ENCODE measurements at places on chromosomes 3 and 15.

GRCh38 chr3:152382312-152383135 is 113.8 kb downstream of the MBNL1 start:
- no peak for DNase-seq

DNA sequence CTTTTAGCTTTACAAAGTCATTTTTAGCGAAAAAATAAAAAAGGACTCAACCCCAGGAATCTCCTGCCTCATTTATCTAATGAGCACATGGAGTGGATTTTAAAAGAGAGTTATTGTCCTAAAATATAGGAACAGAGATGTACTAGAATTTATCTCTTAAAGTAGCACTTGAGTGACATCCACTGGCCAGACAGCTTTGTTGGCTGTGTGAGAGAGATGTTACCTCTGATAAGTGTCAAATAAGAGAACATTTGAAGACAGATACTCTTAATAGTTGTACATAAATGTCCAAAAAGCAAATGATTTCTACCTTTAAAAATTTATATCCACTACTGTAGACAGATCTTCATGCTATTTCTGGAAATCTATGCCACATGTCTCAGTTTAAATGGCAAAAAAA is 12.3 kb upstream of the MFSD1 start:
- DNase-seq = peak; percentile 32

GRCh38 chr3:74121761-74122160 is 492.7 kb downstream of the CNTN3 start:
- no peak for DNase-seq

- no peak for DNase-seq
Measured at GRCh38 chr3:36895496-36896409, 49.1 kb downstream of the TRANK1 start.

DNA sequence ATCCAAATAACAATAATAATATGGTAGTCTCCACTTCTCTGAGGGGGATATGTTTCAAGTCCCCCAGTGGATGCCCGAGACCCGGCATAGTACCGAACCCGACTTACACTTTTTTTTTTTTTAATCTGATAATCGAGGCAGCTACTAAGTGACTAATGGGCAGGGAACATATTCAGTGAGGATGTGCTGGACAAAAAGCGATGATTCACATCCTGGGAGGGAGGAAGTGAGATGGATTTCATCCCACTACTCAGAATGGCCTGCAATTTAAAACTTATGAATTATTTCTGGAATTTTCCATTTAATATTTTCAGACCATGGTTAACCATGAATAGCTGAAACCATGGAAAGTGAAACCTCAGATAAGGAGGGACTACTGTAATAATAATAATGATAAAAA is 49.5 kb upstream of the SELENOK start:
- no peak for DNase-seq

GRCh38 chr3:48064292-48064829 is 48.1 kb upstream of the MAP4 start:
- no peak for DNase-seq

- no peak for DNase-seq
Measured at GRCh38 chr3:4866866-4867265, 112.4 kb upstream of the BHLHE40 start.

- peak; percentile 46 for DNase-seq
Measured at GRCh38 chr15:73982222-73982962, 9.7 kb downstream of the STOML1 start.

GRCh38 chr3:10189557-10190354 is 25.0 kb downstream of the IRAK2 start:
- peak; percentile 16 for DNase-seq

GRCh38 chr3:24628523-24629258 is 134.0 kb upstream of the THRB start:
- no peak for DNase-seq

- no peak for DNase-seq
Measured at GRCh38 chr15:45180201-45180600, 7.6 kb downstream of the SHF start.

DNA sequence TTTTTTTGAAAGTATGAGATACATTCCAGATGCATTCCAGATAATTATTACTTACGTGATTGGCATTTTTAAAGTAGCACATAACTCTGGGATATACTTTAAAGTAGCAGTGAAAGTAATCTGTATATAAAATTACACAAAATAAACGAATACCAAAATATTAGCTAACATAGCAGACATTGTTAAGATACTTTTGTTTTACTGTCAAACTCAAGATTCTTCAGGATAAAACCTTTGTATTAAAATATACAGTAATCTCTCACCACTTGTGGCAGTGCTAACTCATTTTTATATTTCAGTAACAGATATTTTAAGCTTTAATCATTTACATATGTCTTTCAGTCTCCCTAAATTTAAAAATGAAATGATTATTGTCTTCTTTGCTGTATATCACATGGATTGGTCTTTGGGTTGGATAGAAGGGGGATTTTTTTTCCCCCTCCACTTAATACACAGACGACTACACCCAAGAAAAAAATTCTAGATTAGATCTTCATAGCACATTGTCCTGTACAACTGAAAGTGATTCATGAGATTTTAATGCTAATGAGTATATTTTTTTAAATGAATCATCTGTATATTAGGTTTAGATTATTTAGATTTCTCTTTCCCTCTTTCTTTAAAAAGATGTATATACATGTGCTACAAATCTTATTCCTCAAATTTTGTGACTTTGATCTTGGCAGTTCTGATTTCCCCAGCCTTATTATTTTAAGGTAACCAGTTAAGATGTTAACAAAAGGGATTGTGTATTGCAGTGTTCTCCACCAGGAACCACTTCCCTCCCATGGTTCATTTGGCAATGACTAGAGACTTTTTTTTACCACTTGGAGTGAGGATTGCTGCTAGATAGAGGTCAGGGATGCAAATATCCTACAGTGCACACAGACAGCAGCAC is 24.5 kb upstream of the EBLN2 start:
- no peak for DNase-seq

GRCh38 chr3:65758876-65759598 is 279.7 kb downstream of the MAGI1 start:
- no peak for DNase-seq

GRCh38 chr3:26515351-26515750 is 107.2 kb upstream of the LRRC3B start:
- no peak for DNase-seq

DNA sequence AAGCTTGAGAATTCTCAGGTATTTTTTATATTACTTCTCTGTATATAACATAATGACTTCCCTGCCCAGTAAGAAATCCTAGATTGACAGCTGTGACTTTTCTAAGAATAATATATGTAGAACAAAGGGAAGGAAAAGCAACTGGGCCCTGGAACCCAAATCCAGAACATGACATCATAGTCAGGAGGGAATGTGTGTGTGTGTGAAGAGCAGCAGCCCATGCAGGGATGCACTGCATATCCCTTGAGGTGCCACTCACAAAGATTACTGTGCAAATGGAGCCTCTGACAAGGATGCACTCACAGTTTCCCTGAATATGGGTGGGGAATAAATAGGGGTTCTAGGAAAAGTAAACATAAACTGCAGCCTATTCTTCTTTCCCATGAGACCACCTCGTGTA is 279.5 kb downstream of the NEK10 start:
- DNase-seq = no peak

DNA sequence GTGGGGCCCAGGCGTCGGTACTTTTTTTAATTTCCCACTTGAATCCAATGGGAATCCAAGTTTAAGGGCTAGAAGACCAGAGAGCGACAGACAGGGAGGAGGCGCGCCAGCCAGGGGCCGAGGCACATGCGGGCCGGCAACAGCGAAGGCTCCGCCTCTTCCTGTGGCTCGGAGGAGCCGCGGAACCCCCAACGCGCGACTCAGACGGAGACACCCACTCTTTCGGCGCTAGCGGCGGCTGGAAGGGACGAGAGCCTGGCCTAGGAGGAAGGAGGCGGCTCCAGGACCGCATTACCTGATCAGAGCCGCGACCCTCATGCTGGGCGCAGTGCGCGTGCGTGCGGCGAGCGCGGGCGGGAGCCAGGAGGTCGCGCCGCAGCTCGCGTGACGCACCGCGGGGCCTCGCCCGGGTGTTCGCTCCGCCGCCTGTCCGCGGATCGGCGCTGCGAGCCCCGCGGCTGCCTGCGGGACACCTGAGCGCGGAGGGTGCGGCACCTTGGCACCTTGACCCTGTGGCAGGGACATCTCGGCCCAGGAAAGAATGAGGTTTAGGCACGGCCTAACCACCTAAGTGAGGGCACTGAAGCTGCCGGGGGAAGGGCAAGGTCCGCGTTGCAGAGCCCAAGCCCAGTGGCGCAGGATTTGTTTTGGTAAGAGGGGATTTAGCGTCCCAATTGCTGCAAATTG is at the start of gene DPH6:
Gene DPH6, minus strand, starts transcription at position 342 of the 687 bp plus-strand sequence. Its CDS starts 24 bp downstream, at position 318.
- peak; percentile 91 for DNase-seq

DNA sequence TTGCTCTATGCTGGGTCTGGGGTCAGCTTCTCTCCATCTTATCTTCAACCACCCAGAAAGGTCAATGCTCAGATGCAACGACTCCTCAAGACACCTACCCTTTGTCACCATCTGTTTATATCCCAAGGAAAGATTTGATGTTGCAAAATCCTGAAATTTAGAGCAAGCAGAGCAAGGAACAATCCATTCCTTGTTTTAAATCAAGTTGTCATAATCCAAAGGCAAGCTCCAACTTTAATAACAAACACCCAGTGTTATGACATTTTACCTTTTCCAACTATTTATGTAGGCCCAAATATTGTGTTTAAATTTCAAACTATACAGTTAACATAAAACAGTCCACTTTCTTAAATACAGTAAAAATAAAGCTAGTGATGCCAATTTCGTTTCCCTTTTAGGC is 116.5 kb upstream of the LRIG1 start:
- DNase-seq = no peak

GRCh38 chr15:99365242-99365641 is 114.0 kb downstream of the LRRC28 start:
- DNase-seq = no peak

GRCh38 chr3:71217640-71218222 is 365.8 kb downstream of the FOXP1 start:
- no peak for DNase-seq

GRCh38 chr3:127406309-127407025 is 118.6 kb upstream of the PRR20G start:
- DNase-seq = no peak

DNA sequence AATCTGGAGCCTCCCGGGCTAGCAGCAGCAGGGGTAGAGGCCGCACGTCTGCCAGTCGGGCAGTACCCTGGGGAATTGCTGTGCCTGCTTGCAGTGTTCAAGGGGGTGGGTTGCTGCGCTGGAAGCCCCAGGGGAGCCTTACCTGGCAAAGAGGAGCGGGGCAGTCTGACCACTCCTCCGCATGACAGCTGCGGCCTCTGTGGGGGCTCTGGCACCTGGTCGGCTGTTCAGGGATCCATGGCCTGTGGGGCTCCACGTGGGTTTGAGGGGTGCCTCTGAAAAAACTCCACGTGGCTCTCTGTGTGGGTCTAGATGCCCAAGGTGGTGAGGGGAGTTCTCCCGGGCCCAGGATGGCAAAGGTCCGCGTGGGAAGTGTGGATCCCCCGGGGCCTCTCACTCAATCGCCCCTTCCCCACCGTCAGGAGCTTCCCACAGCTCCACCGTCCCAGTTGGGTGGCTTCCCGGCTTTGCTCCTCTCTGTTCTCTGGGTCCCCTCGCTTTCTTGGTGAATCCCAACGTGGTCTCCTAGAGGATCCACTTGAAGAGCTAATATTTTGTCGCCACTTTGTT is 184.5 kb downstream of the EFHB start:
- no peak for DNase-seq

DNA sequence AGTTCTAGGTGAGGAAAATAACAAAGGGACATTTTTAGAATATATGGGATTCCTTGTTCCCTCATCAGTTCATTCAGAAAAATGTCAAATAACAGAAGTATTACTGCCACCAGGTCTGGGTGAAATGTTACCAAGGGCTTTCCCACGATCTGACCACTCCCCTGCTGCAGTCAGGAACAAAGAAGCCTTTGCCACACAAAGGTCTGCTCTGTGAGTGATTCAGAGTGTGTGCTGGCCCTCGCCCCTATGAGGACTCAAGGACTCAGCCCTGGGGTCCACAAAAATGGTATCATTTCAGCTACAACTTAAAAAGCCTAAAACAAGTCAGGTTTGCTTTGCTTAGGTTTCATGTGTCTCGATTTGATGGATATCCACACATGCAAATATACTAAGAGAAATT is 5.0 kb downstream of the MKRN3 start:
- DNase-seq = no peak

DNA sequence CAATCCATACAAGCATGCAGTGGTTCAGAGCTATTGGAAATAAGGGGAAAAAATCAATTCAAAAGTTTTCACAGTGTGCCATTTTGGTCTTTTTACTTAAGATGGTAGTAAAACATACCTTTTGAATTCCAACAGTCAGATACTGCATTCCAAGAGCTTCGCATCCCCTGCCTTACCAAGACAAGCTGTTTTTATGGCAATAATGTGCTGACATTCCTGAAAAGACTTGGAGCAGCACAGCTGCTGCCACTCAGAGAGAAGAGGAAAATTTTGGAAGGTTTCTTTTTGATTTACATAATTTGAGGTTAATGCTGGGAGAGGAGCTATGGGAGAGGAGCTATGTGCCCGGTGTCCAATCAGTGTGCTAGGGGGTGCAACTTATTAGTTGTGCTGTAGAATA is 148.3 kb downstream of the FEZF2 start:
- DNase-seq = no peak

DNA sequence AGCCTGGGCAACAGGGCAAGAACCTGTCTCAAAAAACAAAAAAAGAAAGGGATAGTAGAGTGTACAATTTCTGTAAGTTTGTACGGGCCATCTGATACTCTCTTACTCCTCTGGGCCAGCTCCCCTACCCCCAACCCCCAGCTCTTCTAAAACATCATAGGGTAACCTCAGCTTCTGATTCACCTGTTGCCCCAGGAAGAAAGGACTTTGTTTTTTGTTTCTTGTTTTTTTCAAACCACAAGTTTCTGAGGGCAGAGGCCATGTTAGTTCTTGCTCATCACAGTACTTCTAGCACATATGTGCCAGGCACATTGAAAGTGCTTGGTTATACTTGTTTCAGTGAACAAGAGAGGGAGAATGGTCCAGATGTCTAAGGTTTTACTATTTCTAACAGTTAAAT is 20.2 kb downstream of the ATOSA start:
- DNase-seq = no peak

- no peak for DNase-seq
Measured at GRCh38 chr3:146313031-146313745, 62.3 kb upstream of the PLSCR4 start.

- DNase-seq = no peak
Measured at GRCh38 chr15:80436511-80437307, 32.5 kb downstream of the ARNT2 start.

GRCh38 chr3:4823986-4824925 is 155.0 kb upstream of the BHLHE40 start:
- DNase-seq = no peak

GRCh38 chr3:174072675-174073074 is 675.1 kb downstream of the NLGN1 start:
- no peak for DNase-seq

- no peak for DNase-seq
Measured at GRCh38 chr3:138119423-138119766, 4.0 kb upstream of the DZIP1L start.

- DNase-seq = no peak
Measured at GRCh38 chr3:150351398-150351797, 56.7 kb upstream of the TSC22D2 start.

Data from BE2C (cell line).